Esophagus muscularis mucosa (tissue), 4 donors: ENCODE measurements at places on chromosomes 5 and 9. TPM values are rescaled to one million over a fixed set of nuclear protein-coding genes. Genes with fewer than 3 reads are reported as not detected.
A peak's percentile ranks its signal among the peaks of the same experiment; 100 is the strongest.

GRIA1 gene
- 1.2 TPM for total RNA-seq

PCDHGB1 gene
- total RNA-seq, result 5.1 TPM

PCDHA13 gene
- total RNA-seq, result 2.1 TPM

TLX3 gene
- total RNA-seq, result not detected

MAMDC2 gene
- total RNA-seq, result 147 TPM

WNT8A gene
- not detected for total RNA-seq

TAF11L3 gene
- not detected for total RNA-seq

MTREX gene
- total RNA-seq, result 53.7 TPM

FAM120A gene
- total RNA-seq, result 81.7 TPM

TUSC1 gene
- 22.4 TPM for total RNA-seq

NCBP1 gene
- 12.0 TPM for total RNA-seq

GFPT2 gene
- total RNA-seq, result 35.3 TPM

- no peak for DNase-seq
These were observed 362.7 kb upstream of the RFX3 start for GRCh38 chr9:3888497-3888858.

- DNase-seq, result no peak
These were observed 79.7 kb downstream of the SLF1 start for GRCh38 chr5:94698197-94698596.

DNA sequence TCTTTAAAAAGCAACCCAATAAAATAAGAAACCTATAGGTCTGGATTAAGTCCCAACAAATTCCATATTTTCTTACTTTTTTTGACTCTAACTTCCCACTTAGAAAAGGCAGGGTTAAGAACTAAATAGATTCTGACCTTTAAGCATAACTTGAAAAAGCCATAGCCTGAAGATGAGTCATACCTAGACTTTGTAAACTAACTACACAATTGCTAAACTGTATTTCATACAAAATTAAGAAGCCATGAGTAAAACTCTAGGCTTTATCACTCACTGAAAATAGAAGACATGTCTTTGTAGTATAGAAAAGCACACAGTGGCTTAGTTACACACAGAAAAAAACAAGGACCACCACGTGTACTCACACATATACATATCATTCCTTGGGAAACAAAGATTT, 51.5 kb downstream of the MLLT3 start:
- DNase-seq, result no peak

DNA sequence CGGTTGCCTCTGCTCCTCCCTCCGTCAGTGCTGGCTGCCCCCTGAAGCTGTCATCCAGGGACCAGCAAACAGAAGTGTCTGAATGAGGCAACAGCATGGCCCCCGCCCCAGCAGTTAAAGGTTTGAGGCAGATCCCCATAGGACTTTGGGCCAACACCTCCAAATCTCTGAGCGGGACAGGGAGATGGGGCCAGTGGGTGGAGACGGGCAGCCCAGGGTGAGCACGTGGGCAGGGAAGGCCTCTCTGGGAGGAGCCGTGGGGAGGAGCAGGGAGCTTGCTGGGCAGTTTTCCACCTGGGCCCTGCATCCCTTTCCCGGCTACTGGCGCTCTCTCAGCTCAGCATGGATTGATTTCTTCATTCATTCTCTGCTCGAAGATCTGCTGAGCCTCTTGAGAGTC, 39.1 kb upstream of the NOTCH1 start:
- DNase-seq, result no peak

DNA sequence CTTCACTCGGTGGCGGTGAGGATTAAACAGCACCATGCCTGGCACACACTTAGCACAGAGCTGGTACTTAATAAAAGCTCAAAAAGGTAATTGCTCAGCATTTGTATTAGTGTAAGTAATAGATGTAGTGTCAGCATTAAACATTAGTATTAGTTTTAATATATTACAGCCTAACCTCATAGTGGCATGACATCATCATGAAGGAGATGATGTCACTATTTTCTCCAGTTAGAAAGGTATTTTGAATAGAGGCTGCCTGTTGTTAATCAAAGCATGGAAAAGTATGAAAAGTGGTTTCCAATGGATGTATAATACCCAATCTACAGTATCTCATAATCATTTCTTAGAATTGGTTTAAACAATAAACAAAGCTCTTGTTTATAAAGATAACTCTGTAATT, 49.0 kb upstream of the FSTL4 start:
- peak; percentile 57 for DNase-seq

DNA sequence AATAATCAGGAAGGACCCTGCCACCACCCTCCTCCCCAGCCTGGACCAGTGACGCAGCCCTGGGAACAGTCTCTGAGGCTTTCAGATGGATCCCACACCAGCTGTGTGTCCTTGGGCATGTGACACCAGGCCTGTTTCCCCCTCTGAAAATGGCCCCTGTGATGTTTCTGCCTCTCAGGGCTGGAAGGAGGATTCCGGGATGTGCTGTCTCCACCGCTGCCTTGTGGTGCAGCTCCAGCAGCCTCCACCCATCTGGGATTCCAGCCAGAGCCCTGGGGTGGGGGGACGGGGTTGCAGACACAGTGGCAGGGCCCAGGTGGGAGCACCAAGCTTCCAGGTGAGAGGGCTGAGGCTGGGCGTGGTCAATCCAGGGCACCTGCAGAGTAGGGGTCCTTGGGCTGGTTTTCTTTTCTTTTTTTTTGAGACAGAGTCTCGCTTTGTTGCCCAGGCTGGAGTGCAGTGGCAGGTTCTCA, 179.7 kb upstream of the IER5L start:
- no peak for DNase-seq

- no peak for DNase-seq
These were observed 7.7 kb downstream of the AOPEP start for GRCh38 chr9:94734054-94734754.

DNA sequence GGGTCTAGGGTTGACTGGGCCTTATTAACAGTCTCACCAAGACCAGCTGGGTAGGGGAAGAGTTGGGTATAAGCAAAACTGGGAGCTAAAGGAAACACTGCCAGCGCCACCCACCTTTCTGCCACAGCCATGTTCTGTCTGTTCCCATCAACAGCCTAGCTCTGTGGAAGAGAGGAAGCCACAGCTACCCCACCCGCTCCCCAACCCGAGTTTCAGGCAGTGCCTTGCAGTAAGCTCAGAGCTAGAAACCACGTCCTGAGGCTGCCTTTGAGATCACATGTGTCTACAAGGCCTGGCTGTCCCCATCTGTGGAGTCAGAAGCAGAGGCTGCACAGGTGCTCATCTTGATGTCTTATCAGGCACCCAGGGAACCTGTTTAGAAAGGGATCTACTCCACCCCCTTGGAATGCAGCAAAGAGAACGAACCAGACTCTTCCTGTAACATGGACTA, 15.3 kb downstream of the HNRNPH1 start:
- DNase-seq, result no peak

DNA sequence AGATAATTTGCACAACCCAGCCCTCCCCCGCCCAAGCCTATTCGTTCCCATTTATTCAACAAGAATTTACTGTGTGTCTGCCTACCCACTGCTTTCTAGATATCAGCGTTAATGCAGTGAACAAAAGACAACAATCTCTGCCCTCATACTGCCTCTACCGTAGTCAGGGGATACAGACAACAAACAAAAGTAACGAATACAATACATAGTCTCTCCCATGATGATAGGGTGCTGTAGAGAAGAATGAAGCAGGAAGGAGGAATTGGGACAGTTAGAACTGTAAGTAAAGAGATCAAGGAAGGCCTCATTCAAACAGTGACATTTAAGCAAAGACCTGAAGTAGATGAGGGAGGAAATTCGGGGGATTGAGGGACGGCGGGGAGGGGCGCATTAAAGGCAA, 1.7 kb downstream of the GFM2 start:
- DNase-seq, result no peak

DNA sequence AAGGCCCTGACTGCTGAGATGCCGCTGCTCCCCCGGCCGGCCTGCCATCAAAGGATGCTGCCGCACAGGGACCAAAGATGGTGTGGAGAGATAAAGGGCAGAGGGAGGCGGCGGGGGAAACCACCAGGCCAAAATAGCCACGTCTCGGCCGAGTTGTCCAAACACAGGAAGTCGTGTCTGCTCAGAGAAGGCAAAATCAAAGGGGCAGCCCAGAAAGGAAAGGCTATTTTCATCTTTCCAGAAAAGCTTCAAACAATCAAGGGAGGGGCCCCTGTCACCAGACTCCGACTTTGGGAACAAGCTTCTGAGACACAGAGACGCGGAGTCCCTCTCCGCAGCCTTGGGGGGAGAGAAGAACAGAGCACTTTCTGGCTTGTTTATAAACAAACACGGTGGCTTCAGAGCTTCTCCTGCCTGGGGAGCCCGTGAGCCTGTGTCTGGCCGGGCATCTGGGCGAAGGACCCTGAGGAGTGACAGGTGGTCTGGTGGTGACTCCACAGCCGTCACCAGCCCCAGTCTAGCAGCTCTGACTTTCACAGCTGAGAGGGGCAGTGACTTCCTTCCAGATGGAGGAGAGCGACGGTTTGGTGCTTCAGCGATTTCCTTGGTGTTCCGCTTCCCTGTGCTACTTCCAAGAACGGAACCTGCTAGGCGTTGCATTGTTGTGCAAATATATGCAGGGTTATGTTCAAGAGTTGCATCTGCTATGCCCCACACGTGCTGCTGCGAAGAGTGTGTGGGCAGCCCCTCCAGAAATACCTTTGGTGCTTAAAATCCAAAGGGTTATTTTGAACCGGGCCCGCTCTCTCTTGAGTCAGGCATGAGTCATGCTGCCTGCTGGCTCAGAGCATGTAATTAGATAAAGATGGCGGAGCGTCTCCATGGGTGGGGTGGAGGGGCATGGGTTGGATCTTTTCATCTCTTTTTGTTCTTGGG, 24.0 kb downstream of the ADAMTSL2 start:
- no peak for DNase-seq

DNA sequence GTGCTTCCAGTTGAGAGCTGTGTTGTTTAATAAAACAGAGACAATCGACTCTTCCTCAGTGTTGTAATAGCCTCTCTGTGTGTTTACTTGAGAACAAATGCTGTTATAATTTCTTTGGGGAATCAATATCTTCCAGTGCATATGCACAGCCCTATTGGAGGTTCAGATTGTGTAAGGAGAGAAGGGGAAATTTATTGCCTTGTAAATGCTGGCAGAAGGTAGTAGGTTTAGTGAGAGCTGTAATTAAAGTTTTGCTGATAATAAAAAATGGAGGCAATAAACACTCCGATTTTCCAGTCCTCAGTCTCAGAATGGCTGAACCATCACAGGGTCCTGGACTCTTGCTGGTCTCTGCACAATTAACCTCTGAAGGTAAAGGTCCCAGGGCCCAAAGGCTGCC, 128.3 kb downstream of the C5orf15 start:
- no peak for DNase-seq

GRCh38 chr5:58440901-58441460, 18.9 kb downstream of the PLK2 start:
- DNase-seq, result no peak

DNA sequence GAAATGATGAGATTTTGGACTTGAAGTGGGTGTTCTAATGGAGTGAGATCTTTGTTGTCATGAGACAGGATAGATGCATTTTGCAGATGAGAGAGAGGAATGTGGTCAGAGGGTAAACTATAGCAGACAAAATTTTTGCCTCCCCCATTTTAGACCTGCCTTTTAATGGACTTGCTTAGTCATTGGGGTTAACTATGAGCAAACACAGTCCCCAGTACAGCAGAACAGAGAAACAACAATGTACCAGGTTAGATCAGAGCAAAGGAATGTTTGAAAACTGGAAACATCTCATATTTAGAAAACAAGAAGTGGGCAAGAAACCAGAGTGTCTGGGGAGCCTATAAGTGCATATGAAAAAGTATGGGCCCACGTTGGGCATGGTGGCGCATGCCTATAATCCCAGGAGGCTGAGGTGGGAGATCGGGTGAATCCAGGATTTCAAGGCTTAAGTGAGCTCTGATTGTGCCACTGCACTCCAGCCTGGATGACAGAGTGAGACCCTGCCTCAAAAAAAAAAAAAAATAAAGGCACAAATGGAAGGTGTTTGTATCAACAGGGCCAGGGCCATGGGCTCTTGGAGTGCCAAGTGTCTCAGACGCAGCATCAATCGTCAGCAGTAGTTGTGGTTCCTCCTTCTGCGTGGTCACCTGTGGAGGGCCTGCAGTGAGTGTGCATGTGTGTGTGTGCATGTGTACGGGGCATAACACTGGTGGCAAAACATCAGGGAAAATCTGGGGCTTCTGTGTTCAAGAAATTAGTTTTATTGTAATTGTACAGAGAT, 214.4 kb upstream of the S1PR3 start:
- no peak for DNase-seq

DNA sequence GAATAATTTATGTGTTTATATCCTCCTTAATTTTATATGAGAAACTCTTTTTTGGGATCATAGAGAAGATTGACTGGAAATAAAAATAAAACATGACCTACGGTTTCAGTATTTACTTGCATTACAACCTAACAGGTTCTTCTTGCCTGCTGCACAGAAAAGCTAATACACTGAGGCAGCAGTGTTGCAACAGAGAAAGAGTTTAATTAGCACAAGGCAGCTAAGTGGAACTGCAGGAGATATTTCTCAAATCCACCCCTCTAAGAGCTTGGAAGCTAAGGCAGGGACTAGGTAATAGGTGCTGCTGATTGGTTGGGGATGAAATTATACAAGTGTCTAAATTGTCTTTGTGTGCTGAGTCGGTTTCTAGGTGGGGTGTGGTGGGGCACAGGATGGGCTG, 380.9 kb downstream of the DIRAS2 start:
- no peak for DNase-seq
